Cortex of kidney (tissue), 1 donor: ENCODE measurements at places on chromosomes 7 and 10.

GRCh38 chr10:18157881-18158280 is 17.7 kb downstream of the CACNB2 start:
- DNase-seq: no peak

DNA sequence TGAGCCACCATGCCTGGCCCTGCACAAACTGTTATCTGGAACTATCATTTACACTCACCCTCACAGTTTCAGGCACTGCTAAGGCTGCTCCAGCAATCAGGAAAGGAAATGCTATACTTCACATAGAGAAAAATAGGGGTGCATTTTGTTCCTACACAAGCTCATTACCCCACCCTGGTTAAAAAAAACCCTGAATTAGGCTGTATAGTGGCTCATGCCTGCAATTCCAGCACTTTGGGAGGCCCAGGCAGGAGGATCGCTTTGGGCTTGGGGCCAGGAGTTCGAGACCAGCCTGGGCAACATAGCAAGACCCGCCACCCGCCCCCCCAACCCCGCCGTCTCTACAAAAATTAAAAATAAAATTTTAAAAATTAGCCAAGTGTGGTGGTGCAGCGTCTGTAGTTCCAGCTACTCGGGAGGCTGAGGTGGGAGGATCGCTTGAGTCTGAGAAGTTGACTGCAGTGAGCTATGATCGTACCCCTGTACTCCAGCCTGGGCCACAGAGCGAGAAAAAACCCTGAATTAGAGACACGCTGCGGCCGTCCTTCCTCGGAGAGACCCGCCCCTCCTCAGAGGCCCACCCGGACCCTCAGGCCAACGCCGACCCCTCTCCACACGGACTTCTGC is 539 bp downstream of the PTCD1 start:
- no peak for DNase-seq

DNA sequence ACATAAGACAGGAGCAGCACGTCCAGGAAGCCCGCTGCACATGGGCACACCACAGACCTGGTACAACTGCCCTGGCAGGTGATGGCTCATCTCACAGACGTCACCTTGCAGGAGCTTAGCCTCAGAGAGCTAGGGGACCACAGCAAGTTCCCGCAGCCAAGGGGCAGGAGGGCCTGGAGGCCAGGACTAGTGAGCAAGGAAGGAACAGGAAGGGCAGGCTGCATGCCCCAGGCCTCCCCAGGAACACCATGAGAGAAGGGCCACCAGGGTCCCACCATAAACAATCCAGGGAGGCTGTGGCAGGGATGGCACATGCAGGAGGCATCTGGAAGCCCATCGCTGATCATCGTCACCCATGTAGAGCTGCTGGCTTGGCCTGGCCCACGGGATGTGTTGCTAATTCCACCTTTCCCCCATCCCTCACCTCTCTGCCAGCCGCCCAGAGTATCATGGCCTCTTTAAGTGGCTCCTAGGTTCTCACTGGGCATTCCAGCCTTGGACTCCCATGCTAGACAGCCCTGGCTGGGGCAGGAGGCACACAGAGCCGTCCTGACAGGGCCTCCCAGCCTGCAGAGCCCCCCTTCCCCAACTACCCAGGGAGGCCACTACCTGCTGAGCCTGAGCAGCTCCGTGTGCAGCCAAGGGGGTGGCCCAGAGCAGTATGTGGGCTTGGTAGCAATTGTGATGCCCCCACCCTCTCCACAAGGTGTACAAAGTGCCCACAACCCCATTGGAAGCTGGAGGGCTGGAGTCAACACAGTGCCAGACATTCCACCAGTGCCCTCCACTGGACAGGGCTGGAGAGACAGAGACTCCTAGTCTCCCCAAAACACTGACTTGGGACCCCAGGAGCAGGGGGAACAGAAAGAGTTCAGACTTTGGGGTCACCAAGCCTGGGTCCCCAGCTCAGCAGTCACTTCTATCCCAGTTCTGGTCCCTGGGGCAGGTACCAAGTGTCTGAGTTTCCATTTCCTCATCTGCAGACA is 35.5 kb downstream of the GRID1 start:
- DNase-seq: no peak

- DNase-seq: no peak
Observed at GRCh38 chr10:132036153-132036886, 29.4 kb upstream of the JAKMIP3 start.

DNA sequence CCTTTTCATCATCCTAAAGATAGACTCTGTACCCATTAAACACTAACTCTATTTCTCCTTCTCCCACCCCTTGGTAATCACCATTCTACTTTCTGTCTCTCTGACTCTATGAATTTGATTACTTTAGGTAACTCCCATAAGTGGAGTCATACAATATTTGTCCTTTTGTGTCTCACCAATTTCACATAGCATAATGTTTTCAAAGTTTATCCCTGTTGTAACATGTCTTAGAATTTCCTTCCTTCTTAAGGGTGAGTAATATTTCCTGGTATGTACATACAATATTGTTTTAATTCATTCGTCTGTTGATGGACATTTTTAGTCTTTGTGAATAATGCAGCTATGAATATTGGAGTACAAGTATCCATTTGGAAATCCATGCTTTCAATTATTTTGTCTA is 50.9 kb upstream of the CDCA7L start:
- no peak for DNase-seq

DNA sequence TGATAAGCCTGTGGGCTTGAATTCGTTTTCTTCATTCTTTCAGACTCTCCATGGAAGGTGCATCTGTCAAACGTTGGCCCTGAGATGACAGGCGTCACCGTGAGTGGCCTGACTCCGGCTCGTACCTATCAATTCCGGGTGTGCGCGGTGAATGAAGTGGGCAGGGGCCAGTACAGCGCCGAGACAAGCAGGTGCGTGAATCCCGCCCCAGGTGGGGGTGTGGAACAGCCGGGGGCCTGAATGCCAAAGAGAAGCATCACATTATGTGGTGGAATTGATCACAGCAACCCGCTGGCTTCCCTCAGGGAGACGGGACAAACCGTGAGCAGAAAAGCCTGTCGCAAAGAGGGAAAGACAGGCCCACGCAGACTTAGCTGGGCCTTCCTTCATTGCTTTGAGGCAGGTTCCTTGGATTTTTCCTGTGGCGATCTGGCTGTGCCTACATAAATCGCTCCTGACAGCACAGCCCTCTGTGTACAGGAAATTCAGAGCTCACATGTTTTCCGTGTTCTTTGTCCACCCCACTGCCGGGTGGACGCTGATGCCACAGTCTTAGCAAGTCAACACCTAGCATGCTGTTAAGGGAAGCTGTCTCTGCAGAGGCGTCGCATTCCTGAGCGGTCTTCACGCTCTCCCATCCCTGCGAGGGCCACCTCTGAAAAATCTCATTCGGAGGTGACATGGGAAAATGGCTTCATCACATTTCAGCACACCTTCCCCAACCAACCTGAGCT is 671.0 kb upstream of the FOXK1 start:
- no peak for DNase-seq

- no peak for DNase-seq
Observed at GRCh38 chr10:124918906-124919305, 23.0 kb upstream of the ZRANB1 start.

DNA sequence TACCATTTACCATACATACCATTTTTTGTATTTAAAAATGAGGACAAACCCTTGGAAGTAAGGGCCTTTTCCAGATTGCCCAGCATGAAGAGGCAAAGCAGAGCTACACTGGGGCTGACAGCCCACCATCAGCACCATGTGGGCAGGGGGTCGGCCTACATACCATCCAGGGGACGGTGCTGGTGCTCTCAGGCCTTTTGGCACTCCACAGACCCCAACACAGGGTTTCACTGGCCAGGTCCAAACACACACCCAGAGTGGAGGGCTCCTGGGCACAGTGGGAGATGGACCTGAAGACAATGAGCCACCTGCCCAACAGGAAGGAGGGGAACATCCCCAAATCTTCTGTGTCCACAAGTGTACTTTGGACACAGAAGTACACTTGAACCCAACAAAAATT is 69.2 kb upstream of the CAMK2B start:
- no peak for DNase-seq

GRCh38 chr10:37816290-37816689 is 41.1 kb downstream of the ZNF248 start:
- no peak for DNase-seq

GRCh38 chr7:23955145-23955544 is 245.1 kb downstream of the STK31 start:
- DNase-seq: no peak

GRCh38 chr10:91043173-91043910 is 122.5 kb upstream of the ANKRD1 start:
- DNase-seq: no peak

- no peak for DNase-seq
Observed at GRCh38 chr10:13038391-13038790, 36.9 kb upstream of the CCDC3 start.

DNA sequence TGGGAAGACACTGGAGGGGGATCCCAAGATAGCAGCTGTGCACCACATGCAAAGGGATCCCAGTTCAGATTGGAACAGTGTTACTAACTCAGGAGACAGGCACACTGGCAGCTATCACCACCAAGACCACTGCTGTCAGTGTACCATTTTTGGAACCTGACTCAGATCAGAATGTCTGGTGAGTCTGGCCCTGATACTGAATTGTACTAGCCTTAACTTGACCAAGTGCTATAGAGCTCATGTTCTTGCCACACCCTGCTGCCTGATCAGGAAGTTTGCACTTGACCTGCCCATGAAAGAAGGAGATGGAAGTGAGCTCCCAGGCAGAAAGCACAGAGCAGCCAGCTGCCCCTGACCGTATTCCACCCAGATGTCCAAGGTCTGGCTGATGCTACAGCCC is 4.8 kb upstream of the PRRT4 start:
- DNase-seq: no peak

DNA sequence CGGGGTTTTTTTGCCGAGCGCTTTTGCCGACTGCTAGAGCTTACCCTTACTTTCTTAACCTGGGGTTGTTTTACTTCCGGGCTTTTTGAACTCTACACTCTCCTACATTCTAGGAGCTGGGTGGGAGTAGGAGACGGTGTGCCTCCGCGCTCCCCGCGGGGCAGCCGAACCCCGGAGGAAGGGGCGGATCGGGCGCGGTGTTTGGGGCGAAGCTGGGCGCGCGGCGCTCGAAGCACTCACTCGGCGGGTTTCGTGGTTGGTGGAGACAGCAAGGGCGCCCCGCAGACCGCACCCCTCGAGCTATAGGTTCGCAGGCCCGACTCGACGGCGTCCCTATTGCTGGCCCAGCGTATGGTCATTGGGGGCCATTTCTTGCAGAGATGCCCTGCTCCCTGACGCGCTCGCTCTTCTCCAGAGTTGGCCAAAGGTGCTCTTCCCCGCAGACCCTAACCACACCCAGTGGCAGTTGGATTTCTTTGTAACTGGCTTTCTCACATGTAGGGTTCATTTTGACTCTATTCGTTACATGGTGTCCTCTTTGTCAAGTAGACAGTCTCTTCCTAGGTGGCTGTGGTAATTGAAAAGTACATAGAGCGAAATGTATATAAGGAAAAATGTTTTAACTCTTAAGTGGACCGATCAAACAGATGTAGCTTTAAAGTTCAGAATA is 364 bp downstream of the ZNF518A start:
- DNase-seq: no peak

GRCh38 chr7:1742555-1743303 is 72.7 kb downstream of the ELFN1 start:
- DNase-seq: no peak
